ENCODE measurements at places on chromosomes 11 and 22. TPM values are rescaled to one million over a fixed set of nuclear protein-coding genes. Genes with fewer than 3 reads are reported as not detected.

TUBA8 gene
- not detected for total RNA-seq

PLEKHB1 gene
- 3.5 TPM for total RNA-seq

MS4A6A gene
- 35.0 TPM for total RNA-seq

KCNC1 gene
- not detected for total RNA-seq

GAS2 gene
- 27.0 TPM for total RNA-seq

FSHB gene
- total RNA-seq = not detected

NUP50 gene
- total RNA-seq = 75.8 TPM
